Activated CD8-positive, alpha-beta memory T cell treated with anti-CD3 and anti-CD28 coated beads for 4 hours (primary cell): ENCODE measurements at places on chromosomes 7 and 10.

DNA sequence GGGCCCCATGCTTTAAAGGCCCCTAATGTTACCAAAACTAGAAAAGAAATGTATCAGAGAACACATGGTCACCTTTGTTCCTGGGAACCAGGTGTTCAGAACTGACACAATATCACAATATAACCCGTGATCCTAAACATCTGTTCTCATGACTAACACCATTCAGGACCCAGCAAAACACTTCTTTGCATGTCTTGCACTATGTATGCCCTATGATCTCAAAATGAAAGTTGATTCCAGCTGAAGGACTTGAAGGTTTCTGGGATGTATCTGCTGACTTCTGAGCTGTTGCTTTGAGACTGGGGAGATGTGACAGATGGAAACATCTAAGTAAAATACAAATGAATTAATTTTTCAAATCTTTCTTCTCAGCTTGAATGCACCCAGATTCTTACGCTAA, 37.5 kb upstream of the PIK3CG start:
- no peak for DNase-seq

DNA sequence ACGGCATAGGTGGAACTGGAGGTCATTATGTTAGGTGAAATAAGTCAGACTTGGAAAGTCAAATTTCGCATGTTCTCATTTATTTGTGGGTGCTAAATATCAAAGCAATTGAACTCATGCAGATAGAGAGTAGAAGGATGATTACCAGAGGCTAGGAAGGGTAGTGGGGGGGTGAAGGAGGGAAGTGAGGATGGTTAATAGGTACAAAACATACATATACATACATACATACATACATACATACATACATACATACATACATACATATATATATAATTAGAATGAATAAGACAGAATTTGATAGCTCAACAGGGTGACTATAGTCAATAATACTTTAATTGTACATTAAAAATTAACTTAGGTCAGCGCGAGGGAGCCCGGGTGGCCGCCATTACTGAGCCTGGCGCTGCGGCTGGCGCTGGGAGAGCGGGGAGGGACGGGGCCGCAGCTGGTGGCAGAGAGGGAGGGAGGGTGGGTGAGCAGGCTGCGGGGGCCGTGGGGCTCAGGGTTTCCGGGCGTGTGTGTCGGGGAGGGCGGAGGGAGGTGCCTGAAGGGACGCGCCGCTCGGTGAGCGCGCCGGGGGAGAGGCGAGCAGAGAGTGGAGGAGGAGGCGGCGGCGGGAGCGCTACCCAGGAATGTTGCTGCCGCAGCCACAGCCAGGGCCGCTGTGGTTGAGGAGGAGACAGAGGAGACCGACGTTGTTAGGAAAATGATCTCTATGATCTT, 85.8 kb upstream of the EGFR start:
- no peak for DNase-seq

- no peak for DNase-seq
These were observed 422.7 kb upstream of the LRGUK start for GRCh38 chr7:133704453-133704852.

GRCh38 chr7:55501611-55502010, 70.7 kb downstream of the VOPP1 start:
- DNase-seq: no peak

DNA sequence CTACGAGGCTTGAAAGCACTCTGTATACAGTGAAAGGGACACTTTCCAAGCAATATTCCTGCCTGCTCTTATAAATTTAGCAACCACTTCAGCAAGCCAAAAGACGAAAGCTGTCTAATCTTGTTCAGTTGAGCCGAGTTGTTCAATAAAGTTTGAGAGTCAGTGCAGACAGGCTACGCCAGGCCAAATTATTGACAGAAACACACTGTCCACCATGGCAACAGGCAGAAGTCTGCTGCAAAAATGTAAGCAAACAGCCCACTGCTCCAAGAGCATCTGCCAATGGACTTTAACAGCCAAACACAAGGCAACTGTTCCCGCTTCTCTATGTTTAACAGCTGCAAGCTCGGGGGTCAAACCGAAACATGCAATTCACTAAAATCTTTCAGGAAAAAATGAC, 85.7 kb downstream of the GLI3 start:
- DNase-seq: no peak

DNA sequence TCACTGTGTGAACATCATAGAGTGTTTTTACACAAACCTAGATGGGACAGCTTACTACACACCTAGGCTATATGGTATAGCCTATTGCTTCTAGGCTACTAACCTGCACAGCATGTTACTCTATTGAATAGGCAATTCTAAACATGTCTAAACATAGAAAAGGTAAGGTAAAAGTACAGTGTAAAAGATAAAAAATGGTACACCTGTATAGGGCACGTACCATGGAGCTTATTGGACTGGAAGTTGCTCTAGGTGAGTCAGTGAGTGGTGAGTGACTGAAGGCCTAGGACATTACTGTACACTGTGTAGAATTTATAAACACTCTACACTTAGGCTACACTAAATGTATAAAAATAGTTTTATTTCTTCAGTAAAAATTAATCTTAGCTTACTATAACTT, 182.0 kb upstream of the THSD7A start:
- DNase-seq: no peak

DNA sequence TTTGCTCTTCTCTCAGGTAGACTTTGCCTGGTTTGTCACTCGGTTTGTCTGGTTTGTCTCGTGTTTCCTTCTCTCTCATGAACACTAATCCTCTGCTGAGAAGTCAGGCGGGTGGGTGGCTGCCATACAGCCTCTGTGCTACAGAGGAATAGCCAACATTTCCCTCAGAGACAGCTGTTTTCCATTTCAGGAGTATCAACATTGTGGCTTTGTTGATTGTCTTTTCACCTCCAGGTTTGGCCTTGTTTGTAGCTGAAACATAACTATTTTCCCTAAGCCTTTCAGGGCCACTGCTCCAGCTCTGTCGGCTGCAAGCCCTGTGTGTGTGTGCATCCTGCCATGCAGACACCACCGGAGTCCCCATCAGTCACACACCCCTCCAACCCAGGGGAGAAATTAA, 122.8 kb downstream of the BAMBI start:
- DNase-seq: no peak

DNA sequence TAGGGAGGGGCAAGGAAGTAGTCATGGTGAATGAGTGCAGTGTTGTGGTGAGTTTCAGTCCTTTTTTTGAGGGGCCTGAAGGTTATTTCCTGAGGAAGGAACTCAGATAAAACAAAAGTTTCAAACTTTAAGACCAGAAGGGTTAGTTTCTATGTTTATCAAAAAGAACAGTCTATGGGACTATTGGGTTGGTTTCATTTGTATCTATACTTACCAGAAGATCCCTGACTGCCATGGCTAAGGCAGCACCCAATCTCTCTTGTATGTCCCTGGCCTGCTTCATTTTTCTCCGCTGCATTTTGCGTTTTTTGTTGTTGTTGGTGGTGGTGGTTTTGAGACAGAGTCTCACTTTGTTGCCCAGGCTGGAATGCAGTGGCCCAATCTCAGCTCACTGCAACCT, 19.3 kb upstream of the GAD2 start:
- no peak for DNase-seq

- DNase-seq: no peak
These were observed 686.9 kb upstream of the FOXK1 start for GRCh38 chr7:3995187-3995586.
